Left colon (tissue), 2 donors: ENCODE measurements at places on chromosomes 4 and X. TPM values are rescaled to one million over a fixed set of nuclear protein-coding genes. Genes with fewer than 3 reads are reported as not detected.

DNA sequence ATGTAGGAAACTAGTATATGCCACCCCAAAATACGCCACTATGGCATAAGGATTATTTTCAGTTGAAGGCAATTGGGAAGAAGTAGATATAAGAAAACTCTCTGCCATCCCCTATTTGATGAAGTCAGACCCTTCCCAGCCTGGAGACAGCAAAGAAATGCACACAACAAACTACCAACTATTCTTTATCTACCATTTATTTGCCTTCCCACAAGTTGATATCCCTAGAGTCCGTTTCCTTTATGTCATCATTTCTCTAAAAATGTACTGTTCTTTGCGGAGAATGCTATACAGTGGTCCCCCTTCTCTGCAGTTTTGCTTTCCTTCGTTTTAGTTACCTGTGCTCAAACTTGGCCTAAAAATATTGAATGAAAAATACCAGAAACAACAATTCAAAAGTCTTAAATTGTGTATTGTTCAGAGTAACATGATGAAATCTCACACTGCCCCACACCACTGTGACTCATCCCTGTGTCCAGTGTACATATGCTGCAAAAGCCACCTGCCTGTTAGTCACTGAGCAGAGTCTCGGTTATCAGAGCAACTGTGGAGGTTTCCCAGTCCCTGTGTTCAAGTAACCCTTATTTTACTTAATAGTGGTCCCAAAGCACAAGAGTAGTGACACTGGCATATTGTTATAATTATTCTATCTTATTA, 152.3 kb downstream of the WDFY3 start:
- DNase-seq, result no peak

GRCh38 chrX:115911967-115912366, 258.6 kb upstream of the AGTR2 start:
- no peak for DNase-seq

GRCh38 chr4:126708716-126709115, 924.0 kb upstream of the INTU start:
- DNase-seq, result no peak

- peak; percentile 45 for DNase-seq
Measured at GRCh38 chrX:129360175-129360574, 163.1 kb downstream of the SMARCA1 start.

DNA sequence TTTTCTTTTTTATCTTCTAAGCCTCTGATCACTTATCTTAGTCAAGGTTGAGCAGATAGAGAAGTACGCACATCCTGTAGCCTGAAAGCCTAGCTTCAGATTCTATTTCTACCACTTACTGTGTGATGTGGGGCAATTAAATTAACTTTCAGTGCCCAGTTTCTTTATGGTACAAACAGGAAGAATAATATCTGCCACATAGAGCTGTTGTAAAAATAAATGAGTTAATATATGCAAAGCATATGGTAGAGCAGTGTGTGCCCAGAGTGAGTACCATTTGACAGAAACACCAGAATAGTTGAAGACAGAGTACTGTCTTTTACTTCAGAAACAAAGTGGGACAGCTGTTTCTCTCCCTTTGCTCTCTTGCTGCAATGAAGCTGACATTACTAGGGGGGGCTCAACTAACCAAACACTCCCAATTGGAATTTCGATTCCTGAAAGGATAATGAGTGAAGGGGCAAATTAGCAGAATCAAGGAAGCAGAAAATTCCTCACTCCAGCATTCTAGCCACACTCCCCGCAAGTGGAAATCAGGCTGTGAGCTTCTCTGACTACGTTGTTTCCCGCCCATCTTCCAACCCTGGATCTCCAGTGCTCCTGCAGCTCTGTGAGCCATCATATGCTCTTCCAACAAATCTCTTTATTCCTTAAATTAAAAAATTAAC, 80.4 kb downstream of the MAPK10 start:
- DNase-seq, result no peak

- peak; percentile 81 for DNase-seq
Measured at GRCh38 chr4:110193822-110194761, 4.3 kb downstream of the ELOVL6 start.

DNA sequence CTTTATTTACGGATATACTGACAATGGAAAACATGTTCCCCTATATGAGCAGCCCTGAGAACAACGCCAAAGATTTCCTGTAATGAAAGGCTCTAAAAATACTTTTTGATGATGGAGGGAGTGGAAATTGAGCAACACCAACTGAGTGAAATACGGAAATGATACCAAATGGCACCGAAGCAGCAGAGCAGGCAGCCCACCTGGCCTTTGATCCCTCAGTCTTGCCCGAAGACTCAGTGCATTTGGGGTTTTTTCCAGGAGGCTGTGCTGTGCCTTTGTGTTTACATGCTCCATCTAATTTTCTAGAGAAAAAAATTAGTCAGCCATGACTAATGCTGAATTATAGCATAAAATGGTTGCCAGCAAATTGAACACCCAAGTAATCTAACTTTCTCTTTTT, 169.9 kb upstream of the RBPJ start:
- DNase-seq, result no peak

- no peak for DNase-seq
Measured at GRCh38 chrX:139200346-139200745, 330.2 kb upstream of the F9 start.

The C4orf51 gene
- not detected for total RNA-seq

The CXorf65 gene
- not detected for total RNA-seq

- no peak for DNase-seq
Measured at GRCh38 chrX:37060999-37061398, 52.8 kb downstream of the FAM47C start.

DNA sequence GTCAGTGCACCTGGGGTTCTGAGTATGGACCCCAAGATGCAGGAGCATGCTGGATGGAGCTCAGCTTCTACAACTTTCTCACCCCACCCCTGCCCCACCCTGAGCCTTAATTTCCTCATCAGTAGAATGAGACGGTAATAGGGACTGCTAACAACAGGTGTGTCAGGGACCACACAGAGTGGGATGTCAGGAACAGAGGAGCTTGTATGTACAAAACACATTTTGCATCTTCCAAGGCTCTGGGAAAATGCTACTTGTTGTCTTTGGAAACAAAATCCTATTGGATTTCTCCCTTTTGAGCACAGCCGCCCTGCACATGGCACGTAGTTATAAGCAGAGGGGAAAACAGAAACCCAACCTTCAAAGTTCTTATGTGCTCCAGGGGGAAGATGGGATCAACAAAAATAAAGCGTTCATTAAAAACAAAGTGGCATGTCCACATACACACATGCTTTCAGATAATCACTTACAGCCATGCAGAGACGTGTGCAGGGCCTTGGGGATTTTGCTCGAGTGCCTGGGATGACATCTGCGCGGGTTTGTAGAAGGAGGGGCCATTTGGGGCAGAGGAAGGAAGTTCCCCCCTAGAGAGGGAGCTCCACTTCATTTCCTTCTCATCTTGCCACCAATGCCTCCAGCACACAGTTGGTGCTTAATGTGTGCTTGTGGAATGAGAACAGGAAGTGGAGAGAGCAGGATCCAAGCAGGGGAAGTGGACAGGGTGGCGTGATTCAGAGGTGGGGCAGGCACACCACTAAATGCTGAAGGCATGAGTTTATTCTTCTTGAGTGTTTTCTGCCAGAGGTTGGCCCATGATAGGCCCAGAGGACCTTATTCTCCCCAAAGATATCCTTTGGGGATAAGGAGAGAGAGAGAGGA, 138.9 kb downstream of the SMIM20 start:
- no peak for DNase-seq

DNA sequence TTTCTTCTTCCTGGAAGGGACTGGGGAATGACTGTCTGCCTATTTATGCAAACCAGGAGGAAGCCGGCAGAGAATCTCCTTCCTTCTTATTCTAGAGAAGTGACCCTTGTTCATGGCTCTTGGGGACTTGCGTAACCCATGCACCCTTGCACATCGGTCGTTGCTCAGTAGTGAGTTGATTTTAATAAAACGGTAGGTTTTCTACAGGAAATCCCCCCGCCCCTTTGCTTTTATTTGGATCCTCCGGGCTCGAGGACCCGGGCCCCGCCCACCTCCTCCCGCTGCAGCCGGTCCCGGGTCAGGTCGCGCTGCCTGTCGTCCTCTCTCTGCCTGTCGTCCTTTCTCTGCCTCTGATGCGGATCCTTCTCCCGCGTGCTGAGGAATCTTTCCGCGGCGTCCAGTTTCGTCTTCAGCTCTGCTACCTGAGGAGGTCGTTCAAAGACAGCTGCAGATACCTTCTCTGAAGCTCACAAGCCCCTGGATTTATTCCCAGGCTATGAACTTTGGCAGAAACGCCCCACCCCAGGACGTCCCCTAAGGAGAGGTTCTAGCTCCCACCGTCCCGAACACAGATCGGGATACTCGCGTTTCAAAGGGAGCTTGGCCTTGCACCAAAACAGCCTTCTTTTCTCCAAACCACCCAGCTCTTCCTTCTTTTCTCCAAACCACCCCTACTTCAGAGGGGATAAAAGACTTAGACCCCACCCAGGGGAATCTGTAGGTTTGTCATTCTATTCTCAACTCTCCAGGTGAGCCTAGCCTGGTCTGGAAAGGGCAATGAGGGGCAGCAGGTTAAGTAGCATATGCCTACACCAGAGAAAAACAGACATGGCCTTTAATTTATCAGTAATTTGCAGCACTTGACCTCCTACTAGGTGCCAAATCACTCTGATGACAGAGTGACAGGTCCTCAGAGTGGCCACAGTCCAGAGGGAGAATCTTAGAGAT, 7.0 kb downstream of the TNIP3 start:
- peak; percentile 61 for DNase-seq

The PNCK gene
- 14.2 TPM for total RNA-seq

DNA sequence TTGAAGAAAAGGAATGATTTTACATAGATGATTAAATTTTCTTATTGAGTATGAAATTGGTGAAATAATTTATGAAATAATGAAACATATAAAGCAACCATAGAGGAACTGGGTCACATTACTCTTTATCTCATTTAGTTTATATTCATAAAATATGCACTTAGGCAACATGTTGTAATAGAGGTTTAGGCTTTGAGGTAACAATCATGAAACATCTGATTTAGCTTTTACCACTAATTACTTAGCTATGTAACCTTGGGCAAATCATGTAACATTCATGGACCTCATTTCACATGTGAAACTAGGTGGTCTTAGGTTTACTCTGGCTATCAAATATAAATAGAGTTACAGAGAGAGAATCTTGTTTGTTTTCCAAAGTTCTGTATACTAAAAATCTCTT, 54.5 kb upstream of the SMARCA5 start:
- DNase-seq, result no peak

- no peak for DNase-seq
Measured at GRCh38 chr4:118313098-118313497, 39.7 kb downstream of the PRSS12 start.

The VCX3B gene
- not detected for total RNA-seq

The CT45A8 gene
- not detected for total RNA-seq

DNA sequence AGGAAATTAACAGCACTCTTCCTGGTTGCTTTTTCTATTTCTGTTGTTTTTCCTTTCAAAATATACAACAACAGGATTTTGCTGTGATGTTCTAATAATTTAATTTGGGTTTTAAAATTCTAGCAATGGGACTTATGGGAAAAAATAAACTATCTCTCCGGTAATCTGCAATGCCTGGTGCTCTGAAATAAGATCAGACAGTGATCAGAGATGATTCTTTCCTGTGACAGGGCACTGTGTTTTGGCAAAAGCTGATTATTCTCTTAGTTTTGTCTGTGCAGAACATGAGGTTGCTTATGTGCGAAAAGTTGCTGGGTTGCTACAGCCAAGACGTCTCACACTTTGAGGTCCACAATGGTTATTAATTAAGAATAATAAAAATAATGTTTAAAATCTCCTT, 291.7 kb downstream of the FBXO8 start:
- no peak for DNase-seq

GRCh38 chr4:182604161-182604622, 313.0 kb downstream of the DCTD start:
- DNase-seq, result no peak

DNA sequence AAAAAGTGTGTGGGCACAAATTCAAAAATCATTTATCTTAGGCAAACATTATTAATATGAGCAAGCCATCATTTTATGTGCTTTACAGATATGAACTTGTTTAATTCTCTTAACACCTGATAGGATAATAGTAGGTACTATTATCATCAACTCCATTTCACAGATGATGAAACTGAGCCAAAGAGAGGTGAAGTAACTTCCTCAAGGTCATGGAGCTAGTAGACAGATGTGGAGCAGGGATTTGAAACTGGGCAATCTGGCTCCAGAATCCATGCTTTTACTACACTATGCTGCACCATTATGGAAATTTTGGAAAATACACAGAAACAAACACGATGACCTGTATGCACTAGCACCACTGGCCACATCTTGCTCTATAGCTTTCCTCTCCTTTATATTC, 1.0 kb upstream of the PIN4 start:
- no peak for DNase-seq

- no peak for DNase-seq
Measured at GRCh38 chr4:73230865-73231517, 27.6 kb downstream of the ANKRD17 start.

- no peak for DNase-seq
Measured at GRCh38 chr4:85142451-85142850, 176.0 kb upstream of the WDFY3 start.

- DNase-seq, result no peak
Measured at GRCh38 chr4:36330796-36331195, 49.4 kb downstream of the DTHD1 start.

DNA sequence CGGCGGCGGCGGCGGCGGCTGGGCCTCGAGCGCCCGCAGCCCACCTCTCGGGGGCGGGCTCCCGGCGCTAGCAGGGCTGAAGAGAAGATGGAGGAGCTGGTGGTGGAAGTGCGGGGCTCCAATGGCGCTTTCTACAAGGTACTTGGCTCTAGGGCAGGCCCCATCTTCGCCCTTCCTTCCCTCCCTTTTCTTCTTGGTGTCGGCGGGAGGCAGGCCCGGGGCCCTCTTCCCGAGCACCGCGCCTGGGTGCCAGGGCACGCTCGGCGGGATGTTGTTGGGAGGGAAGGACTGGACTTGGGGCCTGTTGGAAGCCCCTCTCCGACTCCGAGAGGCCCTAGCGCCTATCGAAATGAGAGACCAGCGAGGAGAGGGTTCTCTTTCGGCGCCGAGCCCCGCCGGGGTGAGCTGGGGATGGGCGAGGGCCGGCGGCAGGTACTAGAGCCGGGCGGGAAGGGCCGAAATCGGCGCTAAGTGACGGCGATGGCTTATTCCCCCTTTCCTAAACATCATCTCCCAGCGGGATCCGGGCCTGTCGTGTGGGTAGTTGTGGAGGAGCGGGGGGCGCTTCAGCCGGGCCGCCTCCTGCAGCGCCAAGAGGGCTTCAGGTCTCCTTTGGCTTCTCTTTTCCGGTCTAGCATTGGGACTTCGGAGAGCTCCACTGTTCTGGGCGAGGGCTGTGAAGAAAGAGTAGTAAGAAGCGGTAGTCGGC, 528 bp downstream of the FMR1 start:
- peak; percentile 35 for DNase-seq

The CITED1 gene
- 1.0 TPM for total RNA-seq

DNA sequence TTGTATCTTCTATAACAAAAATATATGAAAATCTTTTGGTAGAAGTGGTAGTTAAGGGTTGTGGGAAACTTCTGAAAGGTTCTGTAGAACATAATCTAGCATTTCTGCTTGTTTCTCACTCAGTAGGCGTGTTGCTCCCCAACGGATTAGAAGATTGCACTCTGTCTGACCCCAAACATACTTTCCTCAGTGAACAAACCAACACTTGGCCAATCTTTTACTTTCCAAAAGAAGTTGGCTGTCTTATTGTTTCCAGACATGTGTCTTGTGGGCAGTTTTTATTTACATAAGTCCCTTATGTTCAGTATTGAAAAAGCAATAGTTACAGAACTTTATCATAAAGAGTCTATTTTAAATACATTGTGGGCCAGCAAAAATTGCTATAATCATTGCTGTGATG, 312.8 kb upstream of the EPHA5 start:
- no peak for DNase-seq

The DCTD gene
- 41.8 TPM for total RNA-seq

GRCh38 chrX:14039344-14039743, 9.7 kb upstream of the GEMIN8 start:
- peak; percentile 60 for DNase-seq

The ARMCX4 gene
- total RNA-seq, result 10.1 TPM
